ENCODE measurements at places on chromosomes 13 and 19.
A peak's percentile ranks its signal among the peaks of the same experiment; 100 is the strongest.

DNA sequence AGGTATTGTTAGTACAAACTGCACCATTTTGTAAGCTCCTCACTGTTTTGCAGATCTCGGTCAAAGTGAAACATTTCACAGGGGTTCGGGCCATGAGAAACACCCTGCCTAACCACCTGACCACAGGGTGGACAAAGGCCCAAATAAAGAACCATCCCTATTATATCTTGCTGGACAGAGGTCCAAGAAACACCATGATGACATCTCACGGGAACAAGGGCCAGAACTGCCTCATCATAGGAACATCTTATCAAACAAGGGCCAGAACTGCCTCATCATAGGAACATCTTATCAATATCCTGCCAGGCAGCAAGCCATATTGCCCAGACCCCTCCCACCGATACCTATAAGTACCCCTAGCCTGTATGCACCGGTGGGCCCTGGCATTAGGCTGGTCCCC is 99.7 kb downstream of the PCDH9 start:
- no peak for DNase-seq

GRCh38 chr19:27652281-27652680 is 1560.7 kb downstream of the UQCRFS1 start:
- no peak for DNase-seq

GRCh38 chr13:112616586-112617362 is 28.8 kb upstream of the TUBGCP3 start:
- DNase-seq = peak; percentile 26

GRCh38 chr13:101845245-101846020 is 393.0 kb downstream of the ITGBL1 start:
- DNase-seq = no peak

GRCh38 chr19:1968279-1969175 is 27.6 kb downstream of the CSNK1G2 start:
- DNase-seq = no peak

DNA sequence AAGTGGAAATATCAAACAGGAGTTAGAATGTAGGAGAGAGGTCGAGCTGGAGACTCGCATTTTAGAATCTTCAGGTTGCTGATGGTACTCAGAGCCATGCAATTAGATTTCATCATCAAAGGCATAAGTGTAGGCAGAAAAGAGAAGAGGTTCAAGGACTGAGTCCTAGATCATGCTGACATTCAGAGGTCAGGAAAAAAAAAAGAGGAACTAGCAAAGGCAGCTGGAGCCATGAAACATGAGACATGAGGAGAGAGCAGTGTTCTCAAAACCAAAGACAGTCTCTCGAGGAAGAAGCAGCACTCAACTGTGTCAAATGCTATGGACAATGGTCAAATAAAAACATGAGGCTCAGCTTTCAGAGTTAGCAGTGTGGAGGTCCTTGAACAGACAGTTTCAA is 12.4 kb upstream of the TPP2 start:
- DNase-seq = no peak

DNA sequence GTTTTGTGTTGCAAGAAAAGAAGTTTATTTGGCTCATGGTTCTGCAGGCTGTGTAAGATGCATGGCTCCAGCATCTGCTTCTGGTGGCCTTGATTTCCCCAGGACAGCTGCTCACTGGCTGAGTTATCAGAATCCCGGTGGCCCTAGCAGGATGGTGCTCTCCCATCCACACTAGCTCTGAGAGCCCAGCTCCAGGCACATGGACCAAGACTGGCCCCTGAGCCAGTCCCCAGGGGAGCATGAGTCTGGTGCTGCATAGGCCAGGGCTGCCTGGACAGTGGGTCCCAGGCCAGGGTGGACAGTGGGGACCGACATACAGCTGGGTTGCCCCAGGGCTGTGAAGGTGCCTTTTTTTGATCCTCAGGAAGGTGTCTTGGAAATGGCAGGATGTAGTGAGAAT is 10.4 kb downstream of the ADGRE2 start:
- DNase-seq = no peak

DNA sequence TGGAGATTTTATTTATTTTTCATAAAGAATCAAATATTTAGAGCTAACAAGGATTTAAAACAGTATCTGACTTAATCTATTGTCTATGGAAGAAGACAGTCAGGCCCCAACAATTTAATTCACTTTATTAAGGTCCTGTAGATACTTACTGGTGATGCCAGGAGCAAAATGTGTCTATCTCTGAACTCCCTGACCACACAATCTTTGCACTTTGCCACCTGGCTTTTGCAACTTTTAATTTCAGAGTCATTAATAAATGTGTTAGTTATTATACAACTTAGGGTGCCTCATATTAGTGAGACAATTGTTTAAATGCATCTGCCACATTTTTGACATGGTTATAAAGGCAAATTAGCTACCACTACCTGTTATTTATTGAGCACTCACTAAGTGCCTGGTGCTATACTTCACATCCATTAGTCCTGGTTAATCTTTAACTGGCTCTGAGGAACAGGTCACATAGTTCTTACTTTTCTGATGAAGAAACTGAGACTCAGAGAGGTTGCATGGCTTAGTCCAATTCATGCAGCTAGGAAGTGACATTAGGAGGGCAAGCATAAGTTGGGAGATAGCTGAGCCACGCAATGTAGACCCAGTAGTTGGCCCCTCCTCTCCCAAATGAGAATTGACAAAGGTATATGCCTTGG is 297.9 kb downstream of the DCT start:
- DNase-seq = no peak

GRCh38 chr13:111968336-111969010 is 98.5 kb upstream of the SOX1 start:
- DNase-seq = no peak

- DNase-seq = no peak
These were observed 63.4 kb downstream of the SLC7A1 start for GRCh38 chr13:29532116-29532515.

DNA sequence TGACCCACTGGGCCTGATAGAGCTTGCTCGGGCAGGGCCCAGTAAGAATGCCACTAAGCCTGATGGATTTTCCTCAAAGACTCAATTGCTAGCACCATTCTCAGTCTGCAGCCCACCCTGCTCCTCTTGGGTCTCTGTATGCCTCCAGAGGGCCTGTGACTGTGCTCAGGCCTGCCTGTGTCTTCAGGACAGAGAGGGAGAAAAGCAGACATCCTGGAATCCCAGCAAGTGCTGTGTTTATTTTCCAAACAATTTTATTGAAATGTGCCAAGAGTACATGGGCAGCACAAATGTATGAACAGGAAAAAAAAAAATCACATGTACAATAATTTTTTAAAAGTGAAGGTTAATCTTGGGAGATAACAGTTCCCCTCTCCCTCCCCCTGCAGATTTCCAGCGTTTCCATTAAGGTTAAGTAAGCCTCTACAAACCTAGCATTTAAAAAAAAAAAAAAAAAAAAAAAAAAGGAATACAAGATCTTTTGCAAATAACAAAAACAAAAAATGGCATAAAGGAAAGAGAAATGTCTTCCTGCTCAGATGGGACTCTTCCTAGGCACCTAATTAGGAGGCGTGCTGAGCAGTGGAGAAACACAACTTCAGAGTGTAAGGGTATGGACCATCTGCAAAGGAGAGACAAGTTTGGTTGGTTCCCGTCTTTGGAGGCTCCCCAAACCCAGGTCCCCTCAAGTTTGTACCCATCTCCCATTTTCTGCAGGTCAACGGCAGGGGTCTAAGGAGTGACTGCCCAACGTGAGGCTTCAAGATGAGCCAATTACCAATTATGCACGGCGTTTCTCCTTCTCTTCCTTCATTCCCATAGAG is 4.8 kb upstream of the ECH1 start:
- DNase-seq = no peak

GRCh38 chr19:49190781-49191180 is 33.2 kb downstream of the TRPM4 start:
- DNase-seq = no peak

DNA sequence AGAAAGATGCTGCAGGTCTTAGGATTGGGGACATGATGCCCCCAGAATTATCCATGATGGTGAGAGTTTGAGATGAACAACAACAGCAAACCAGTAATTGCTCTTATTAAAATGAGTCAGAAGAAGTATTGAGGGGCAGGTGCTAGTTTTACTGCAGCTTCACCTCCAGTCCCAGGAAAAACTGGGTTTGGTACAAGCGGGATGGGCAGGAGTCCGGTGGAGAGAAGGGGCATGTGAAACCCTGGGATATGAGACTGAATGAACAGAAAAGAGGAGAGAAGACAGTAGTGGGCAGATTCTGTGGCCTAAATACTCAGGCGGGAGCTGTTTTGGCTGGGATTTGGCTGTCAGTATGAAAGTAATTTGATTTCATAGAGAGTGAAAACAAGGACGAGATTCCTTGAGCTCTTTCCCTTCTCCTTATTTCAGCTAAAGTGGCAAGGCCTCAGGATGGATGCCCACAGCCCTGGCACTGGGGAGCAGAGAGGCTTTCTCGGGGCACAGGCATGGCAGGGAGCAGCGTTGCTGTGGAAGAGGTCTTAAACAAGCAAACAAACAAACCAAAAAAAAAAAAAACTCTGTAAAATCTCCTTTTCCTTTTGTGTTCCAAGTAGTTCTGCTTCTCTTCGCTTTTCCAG is 30.7 kb downstream of the NFIX start:
- no peak for DNase-seq

GRCh38 chr13:40161931-40162330 is 504.5 kb downstream of the FOXO1 start:
- DNase-seq = no peak

DNA sequence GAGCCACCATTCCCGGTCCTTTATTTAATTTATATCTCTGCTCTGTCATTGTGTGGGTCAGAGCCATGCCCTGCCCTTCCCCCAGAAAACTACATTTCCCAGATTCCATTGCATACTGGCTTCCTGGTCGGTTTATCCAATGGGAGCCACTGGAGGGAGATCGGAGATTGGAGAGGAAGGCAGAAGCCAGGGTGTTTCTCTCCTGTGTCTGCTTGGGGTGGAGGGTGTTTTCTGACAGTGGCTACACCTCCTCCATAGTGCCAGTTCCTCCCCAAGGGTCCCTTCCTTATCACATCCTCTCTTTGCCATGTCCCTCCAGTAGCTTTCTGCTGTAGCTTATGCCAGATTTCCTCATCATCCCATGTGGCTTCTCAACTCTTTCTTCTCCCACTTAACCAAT is 19.0 kb downstream of the OLFM2 start:
- no peak for DNase-seq

GRCh38 chr19:33332248-33332647 is 29.9 kb upstream of the CEBPA start:
- DNase-seq = no peak

- no peak for DNase-seq
These were observed 127.3 kb upstream of the EDNRB start for GRCh38 chr13:78045916-78046315.

DNA sequence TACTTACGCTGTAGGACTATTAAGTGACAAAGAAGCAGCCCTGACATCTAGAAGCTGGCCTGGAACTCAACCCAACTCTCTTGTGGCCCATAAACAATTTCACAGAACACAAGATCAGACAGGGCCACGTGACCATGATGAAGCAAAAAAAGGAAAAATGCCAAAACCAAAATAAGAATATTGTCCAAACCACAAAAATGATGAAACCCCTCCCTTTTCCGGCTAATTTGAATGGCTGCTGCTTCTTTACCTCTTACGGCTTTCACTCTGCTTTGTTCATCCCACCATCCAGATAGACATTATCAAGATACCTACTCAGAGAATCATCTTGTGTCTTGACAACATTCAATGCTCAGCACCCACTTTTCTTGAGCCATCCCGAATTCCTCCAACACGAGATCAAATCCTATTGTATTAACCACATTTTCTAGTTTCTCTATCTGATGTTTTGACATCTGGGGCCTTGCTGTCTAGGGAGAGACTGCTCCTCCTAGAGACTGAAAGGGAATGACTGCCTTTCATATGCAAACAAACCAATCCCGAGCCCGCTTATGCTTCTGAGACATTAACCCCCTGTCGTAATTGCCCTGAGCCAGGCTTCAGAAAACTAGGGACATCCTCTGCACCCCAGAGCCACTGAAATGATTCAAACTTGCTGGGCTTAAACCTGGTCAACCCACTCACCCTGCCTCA is 186.3 kb downstream of the TDRD3 start:
- DNase-seq = no peak

- no peak for DNase-seq
These were observed 2.1 kb upstream of the PCDH8 start for GRCh38 chr13:52850396-52851136.

- DNase-seq = no peak
These were observed 170.5 kb downstream of the TM9SF2 start for GRCh38 chr13:99671746-99672145.

GRCh38 chr19:21482863-21483276 is 22.5 kb upstream of the ZNF429 start:
- peak; percentile 83 for DNase-seq

DNA sequence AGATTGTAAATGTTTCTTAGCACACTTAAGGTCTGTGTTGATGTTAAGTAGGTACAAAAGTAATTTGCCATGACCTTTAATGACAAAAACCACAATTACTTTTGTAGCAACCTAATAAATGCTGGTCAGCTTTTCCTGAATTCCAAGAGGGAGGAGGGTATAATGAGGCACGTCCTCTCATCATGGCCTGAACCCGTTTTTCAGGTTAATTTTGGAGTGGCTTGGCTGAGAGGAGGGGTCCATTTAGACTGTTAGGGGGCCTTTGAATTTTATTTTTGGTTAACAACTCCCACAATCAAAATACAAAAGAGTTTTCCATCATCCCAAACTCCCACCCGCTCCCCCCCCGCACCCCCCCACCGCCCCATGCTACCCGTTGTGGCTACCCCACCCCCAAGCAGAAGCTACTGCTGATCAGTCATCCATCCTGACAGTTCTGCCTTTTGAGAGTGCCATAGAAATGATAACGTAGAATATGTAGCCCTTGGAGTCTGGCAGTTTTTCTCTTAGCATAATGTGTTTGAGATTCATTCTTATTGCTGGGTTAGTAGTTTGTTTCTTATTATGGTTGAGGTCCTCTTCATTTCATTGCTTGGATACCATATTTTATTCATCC is 14.4 kb upstream of the PLEKHF1 start:
- no peak for DNase-seq

DNA sequence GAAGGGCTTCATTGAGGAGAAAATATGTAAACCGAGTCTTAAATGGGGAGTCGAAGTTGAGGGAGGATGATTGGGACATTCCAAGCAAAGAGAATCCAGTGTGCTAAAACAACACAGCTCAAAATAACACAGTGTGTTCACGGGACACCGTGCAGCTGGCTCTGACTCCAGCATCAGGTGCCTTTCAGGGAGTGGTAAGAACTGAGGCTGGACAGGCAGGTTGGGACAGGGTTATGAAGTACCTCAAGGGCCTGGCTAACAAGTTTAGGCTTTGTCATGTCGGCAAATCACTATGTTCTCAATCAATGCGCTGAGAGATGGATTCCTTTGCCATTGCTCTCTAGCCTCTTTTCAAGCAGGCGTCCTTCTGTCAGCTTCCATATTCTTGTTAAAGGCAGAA is 27.5 kb upstream of the WDFY2 start:
- no peak for DNase-seq

GRCh38 chr19:1266916-1267476 is 2.1 kb upstream of the CIRBP start:
- DNase-seq = peak; percentile 71

GRCh38 chr13:28942906-28943305 is 122.8 kb downstream of the MTUS2 start:
- DNase-seq = no peak

- peak; percentile 54 for DNase-seq
These were observed 5.1 kb downstream of the USE1 start for GRCh38 chr19:17220207-17220758.

All from CD4-positive, alpha-beta T cell treated with Interleukin-6 for 4 hours (primary cell).